ENCODE measurements at places on chromosomes 16 and 17.

- no peak for DNase-seq
These were observed 606.3 kb upstream of the CDH11 start for GRCh38 chr16:65728167-65728566.

- no peak for DNase-seq
These were observed 1.3 kb upstream of the NOL11 start for GRCh38 chr17:67716405-67716798.

- DNase-seq, result no peak
These were observed 32.3 kb upstream of the PVALEF start for GRCh38 chr17:81132770-81133723.

- no peak for DNase-seq
These were observed 7.1 kb downstream of the CARHSP1 start for GRCh38 chr16:8861563-8862308.

DNA sequence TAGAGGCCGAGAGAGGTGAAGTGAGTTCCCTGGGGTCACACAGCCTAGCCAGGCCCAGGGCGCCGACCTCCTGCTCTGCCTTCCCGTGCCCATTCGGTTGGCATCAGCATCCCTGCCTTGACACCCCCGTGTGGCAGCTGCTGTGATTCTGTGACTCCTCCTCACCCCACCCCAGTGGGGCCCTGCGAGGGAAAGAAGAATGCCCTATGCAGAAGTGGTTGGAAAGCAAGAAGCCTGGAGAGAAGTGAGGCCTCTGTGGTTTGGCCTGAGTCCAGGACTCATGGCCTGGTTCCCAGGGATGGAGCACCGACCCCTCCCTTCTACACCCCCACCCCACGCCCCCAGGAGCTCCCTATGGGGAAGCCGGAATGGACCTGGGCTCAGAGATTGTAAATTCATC is 296.2 kb downstream of the SEC14L1 start:
- DNase-seq, result peak; percentile 61

Measured in activated CD8-positive, alpha-beta memory T cell treated with anti-CD3 and anti-CD28 coated beads, Interleukin-2, amount 50 U/mL, for 48 hours (primary cell).